ENCODE measurements at places on chromosomes 16 and 17.
A peak's percentile ranks its signal among the peaks of the same experiment; 100 is the strongest.

DNA sequence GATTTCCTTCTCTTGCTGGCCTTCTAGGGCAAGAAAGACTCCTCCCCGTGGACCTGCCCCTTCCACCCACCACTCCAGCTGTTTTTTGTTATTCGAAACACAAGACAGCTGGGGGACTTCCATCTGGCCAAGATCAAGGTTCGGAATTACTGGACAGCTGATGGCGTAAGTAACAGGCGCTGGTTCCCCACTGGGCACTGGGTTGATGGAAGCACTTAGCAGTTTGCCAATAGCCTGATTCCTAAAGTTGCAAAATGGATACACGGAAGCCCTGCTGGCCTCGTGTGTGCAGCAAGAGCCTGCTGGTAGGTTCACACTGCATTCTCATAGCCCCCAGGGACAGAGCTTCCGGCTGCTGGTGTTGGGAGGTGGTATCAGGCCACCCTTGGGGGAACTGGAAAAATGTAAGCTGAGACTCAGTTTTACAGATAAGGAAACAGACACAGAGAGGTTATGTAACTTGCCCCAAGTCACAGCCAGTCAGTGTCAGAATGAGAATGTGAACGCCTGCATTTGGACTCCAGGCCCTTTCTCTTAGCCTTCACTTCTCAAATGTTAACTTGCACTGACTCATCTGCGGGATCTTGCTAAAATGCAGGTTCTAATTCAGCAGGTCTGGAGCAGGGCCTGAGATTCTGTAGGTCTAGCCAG lies 171.7 kb downstream of the KATNIP start:
- DNase-seq: peak; percentile 57

GRCh38 chr16:65123396-65124211 lies 1.7 kb upstream of the CDH11 start:
- DNase-seq: peak; percentile 39

DNA sequence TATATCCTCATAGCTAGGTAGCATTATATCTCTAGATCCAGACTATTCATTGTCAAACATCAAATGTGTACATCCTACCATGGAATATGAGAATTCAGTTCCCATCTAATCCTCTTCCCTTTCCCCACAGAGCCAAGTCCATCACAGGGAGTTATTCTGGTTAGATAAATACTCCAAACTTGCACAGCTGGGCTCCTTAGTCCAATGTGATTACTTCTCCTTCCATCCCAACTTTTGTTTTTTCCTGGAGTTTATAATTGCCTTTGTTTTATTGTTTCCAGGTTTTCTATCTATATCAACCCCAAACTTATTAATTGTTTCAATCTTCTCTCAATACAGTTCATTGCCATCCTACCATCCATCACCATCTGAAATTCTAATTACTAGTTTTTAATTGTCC lies 59.9 kb downstream of the MYH11 start:
- DNase-seq: no peak

DNA sequence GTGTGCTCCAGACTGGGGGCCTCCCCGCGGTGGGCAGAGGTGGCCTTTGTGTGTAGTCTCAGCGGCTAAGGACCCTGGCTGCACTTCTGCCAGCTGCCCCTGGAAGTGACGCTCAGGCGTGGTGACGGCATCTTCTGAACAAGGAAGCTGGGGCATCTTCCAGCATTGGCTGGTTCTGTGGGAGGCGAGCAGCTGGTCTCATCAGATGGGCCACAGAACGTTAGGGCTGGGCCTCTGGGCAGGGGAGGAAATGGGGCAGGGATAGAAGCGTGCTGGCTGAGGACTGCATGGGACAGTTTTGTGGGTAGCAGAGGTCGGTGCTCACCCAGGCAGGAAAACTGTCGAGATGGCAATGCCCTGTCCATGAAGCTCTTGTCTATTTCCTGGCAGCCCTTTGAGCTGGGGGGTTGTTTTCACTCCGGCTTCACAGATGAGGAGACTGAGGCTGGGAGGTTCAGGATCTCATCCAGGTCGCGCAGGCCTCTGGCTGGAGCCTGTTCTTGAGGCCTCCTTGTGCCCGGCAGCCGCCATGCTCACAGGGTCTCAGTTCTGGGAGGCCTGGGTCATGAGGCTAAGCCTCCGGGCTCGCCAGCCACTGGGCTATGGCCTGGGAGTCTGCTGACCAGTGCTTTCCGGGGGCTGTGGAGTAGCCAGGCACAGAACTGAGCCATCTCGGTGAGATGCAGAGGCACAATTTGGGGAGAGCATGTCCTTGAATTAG lies 16.3 kb downstream of the IRF8 start:
- DNase-seq: no peak

- no peak for DNase-seq
Observed at GRCh38 chr17:56213031-56213430, 59.8 kb downstream of the ANKFN1 start.

GRCh38 chr17:15210247-15210646 lies 54.9 kb downstream of the PMP22 start:
- no peak for DNase-seq

DNA sequence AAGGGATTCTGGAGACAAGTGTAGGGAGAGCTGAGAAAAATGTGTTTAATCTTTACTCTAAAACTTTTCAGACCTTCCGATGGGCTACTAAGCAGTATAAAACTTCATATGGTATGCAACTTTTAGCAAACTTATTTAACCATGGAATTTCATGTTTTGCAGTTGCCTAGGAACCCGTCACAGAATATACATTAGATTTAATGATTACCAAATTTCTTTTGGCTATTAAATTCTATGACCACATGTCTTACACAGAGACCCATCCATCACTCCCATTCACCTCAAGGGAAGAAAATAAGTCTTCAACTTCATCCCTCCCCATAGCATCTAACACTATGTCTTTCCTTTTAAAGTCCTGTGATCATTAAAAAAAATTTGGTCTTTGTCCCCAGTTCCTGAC lies 54.9 kb downstream of the HS3ST3A1 start:
- DNase-seq: no peak

GRCh38 chr16:48632137-48632774 lies 22.3 kb upstream of the N4BP1 start:
- no peak for DNase-seq

DNA sequence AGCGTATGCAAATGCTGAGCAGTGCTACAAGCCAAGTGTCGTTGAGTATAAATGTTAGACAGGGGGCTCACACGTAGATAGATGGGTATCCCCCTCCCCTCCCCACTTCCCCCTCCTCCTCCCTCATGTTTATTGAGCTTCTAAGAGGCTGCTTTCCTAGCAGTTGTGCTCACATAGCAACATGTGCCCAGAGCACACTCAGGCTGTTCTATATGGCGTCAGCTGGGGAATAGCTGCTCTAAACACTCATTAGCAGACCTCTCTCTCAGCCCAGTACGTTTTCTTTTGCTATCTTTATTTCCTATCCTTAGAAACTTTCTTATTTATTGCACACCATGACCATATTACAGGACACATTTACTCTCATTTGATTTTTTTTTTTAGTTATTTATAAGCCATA lies 1.8 kb downstream of the KCNJ2 start:
- DNase-seq: peak; percentile 21

- DNase-seq: no peak
Observed at GRCh38 chr16:85947230-85948137, 48.5 kb downstream of the IRF8 start.

DNA sequence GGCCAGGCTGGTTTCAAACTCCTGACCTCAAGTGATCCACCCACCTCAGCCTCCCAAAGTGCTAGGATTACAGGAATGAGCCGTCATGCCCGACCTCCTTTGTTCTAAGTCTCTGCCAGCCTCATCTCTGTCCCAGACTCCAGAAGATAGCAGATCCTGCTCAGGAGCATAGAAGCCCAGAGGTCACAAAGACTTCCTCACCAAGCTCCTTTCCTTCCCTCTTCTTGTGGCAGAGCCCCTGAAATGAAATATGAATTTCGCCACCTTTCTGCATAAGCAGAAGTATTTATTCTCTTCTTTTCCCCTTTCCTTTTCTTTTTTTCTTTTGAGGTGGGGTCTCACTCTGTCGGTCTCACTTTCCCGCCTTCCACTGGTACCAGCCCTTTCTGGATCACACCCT lies 11.5 kb upstream of the PIPOX start:
- no peak for DNase-seq

GRCh38 chr17:74219576-74220133 lies 6.3 kb downstream of the TTYH2 start:
- DNase-seq: no peak

GRCh38 chr17:17103160-17103559 lies 60.9 kb downstream of the MPRIP start:
- no peak for DNase-seq

DNA sequence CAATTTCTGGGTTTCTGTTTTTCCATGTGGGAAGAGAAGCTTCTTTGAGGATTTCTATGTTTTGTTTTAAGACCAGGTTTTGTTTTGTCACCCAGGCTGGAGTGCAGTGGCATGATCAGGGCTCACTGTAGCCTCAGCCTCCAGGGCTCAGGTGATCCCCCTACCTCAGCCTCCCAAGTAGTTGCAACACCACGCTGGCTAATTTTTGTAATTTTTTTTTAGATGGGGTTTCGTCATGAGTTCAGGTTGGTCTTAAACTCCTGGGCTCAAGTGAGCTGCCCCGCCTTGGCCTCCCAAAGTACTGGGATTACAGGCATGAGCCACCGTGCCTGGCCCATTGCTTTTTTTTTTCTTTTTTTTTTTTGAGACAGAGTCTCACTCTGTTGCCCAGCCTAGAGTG lies 25.5 kb upstream of the TAOK1 start:
- DNase-seq: no peak

DNA sequence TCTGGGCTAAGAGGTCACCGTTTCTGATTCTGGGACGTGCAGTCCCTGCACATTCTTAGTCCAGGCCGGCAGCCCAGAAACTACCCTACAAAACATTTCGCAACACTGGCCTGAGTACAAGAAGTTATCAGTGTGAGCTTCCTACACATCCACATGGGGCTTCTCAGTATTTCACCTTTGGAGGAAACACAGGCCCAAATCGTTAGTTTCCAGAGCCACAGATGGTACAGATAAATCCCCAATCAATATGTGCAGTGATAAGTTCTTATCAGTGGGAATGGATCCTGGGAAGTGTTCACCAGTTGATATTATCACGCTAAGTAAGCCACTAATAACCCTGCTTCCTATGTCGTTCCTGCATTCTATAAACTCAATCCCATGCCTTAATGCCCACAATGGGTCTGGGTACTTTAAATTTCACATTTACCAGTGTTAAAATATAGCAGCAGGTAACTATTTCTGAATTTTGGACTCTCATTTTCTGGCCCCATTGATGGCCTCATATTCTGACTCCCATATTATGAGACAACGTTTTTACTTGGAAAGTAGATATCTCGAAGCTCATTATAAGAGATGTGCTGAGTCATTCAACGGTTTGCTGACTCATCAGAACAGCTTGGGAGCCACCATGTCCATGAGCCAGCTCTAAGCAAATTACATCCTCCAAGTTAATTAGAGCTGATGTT lies 370.2 kb upstream of the MAF start:
- DNase-seq: peak; percentile 20

GRCh38 chr16:2008009-2008526 lies 1.6 kb downstream of the ZNF598 start:
- DNase-seq: peak; percentile 71

- DNase-seq: no peak
Observed at GRCh38 chr16:27792486-27793248, 242.7 kb downstream of the KATNIP start.

GRCh38 chr16:31505483-31505882 lies 2.7 kb downstream of the RUSF1 start:
- no peak for DNase-seq

DNA sequence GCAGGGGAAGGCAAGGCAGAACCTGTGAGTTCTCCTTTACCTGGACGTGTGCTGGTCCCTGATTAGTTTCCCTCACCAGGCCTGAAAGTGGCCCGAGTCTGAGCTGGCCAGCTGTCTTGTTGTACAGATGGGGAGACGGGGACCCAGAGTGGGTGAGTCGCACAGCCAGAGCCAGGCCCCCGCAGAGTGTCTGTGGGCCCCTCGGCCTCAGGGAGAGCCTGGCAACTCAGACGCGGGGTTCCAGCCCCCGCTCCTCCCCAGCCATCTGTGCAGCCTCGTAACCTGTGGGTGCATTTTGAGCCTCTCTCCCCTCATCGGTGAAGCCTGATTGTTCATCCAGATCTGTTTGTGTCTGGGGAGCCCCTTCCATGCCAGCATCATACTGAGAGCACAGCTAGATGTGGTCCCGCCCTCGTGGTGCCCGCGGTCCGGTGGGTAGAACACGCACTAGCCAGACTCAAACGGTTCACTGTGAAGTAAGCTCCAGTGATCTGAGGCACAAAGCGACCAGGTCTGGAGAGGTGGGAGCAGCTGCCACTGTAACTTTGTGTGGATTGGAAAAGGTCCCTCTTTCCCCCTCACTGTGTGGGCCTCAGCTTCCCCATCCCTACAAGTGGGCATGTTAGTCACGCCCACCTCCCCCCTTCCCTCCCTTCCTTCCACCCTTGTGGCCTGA lies 6.0 kb upstream of the NDRG4 start:
- no peak for DNase-seq

DNA sequence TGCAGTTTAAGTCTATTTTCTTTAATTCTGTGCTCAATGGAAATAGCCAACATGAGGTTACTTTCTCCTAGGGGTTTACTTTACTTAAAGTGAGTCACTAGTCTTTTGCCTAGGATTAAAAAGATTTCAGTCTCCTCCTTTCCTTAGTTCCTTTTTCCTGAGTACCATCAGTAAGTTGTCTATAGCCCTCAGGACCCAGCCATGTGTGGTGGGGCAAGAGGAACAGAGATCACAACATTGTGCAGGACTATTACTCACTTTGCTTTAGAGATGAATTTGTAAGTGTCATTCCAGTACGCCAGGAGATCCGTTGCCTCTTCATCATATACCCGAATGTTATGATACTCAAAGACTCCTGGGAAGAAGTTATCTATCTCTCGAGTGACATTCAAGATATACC lies 27.7 kb upstream of the CORO6 start:
- DNase-seq: no peak

- DNase-seq: no peak
Observed at GRCh38 chr16:28975158-28975599, 601 bp downstream of the SPNS1 start.

DNA sequence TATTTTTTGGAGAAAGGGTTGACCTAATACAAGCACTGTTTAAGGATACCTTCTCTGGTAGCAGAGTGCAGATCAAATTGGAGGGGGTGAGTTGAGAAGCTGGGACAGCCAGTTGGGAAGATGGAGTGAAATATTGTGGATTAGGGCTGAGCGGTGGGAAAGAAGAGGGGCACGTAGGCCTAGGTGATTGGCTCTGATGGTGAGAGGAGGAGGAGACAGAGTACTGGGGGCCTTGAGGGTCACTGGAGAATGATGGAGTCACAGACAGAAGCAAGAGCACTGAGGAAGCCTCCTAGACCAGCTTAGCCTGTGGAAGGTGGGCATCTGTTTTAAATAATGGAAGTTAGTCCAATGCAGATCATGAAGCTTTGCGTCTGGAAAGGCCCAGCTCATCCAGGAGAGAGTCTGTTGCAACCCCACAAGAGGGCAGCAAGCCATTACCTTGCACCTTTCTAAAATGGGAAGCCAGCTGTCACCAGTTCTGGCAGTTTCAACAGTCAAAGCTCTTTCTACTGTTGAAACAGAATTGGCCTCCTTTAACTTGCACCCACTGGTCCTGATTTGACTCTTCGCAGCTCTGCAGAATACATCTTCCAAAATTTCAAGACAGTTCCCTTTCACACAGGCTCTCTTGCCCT lies 11.8 kb downstream of the SLC9A5 start:
- DNase-seq: peak; percentile 41

- peak; percentile 80 for DNase-seq
Observed at GRCh38 chr16:23835390-23836077, at the start of gene PRKCB. Gene PRKCB (plus strand): TSS chr16:23835983.

- no peak for DNase-seq
Observed at GRCh38 chr17:29151567-29151966, 28.6 kb downstream of the MYO18A start.

All from colonic mucosa (tissue), 4 donors.